Stimulated activated CD4-positive, alpha-beta T cell treated with anti-CD3 and anti-CD28 coated beads, TNF-alpha, amount 100 ng/mL, for 48 hours (primary cell): ENCODE measurements at places on chromosomes 2 and 18.
A peak's percentile ranks its signal among the peaks of the same experiment; 100 is the strongest.

- DNase-seq, result no peak
Observed at GRCh38 chr2:193482557-193482956, 1287.8 kb upstream of the TMEFF2 start.

DNA sequence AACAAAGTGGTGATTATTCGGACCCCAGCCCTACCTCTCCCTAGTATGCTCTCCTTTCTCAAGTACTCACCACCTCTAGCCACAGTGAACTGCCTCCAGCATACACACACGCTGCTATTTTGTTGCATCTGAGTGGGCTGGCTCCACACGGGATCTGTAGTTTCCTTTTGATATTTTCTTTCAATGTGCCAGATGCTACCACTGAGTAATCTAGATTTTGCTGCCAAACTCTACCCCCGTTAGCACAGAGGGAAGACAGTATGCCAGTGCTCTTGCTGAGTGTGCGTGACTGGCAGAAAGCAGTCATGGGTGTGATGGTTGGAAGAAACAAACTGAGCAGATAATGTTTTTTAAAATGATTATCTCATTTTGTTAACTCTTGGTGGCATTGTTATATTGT, 11.6 kb downstream of the CFLAR start:
- DNase-seq, result no peak

DNA sequence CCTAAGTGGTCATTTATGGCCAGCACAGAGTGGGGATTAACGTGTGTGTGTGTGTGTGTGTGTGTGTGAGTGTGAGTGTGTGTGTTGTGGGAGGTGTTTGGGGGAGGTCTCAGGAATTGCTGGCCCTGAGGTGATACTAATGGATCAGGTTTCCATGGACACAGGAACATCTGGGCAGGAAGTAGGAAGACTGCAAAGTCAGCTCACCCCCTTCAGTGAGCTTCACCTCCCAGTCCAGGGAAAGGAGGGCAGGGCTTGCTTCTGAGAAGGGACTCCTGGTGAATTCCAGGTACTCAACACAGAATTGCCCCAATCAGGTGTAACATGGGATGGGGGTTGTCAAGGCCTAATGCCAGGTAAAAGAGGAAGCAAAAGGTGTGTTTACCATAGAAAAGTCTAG, 30.3 kb upstream of the IL1R1 start:
- DNase-seq, result no peak

DNA sequence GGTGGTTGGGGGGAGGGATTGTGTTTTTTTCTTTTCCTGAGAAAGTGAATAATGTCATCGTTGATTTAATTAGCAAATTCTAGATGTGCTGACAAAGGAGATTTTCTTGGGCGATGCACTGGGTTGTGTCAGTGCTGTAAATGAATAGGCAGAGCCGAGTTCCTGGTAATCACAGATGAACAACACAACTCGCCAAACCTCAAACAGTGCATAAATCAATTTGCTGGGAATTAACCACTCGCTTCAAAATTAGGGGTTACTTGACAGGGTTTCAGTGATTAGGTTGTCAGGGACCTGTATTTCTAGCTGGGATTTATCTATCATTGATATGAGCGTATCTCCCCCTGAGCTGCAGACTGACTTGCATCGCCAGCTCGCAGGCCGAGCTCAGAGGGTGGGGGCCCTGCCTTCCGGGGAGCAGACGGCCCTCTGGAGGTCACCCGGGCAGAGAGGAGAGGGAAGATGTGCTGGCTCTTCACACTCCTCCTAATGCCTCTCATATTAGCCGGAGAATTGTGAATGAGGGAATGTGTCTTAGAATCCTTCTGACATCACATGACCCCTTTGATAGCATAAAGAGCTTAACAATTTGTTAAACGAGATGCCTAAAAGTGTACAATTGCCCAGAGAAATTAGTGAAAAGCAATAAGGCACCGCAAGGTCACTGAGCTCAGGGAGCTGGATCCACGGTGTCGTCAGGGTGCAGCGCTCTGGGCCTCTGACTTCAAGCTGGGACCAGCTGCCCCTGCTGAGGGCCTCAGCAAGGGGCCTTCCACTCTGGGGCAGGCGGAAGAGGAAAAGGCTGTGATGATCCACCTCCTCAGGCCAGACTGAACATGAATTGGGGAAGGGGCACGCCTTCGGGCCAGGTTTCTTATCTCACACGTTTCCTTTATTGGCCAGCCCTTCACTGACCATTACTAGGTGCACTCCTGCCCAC, 48.9 kb downstream of the SMIM21 start:
- DNase-seq, result no peak

DNA sequence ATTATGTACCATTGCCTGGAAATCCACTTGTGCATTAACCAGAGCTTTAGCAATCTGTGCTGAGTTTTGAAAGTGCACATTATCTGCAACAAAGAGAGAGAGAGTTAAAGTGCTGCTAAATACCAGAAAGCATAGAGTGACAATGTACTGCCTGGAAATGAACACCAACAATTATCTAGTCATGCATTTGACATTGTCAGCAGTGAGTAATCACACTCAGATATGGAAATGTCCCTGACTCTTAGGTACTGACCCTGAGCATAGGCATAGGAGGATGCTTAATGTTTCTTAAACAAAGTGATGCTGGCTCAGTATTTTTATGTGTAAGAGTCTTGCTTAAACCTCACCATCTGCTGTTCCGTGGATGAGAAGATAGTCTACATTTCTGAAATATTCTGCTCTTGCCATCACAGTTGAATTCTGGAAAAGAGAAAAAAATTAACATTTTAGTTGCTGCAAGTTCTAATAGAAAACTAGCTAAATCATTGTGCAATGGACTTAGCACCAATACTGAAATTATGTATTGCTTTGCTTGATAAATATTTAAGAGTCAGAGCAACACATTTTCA, 20.8 kb upstream of the GCG start:
- DNase-seq, result no peak

GRCh38 chr2:33069894-33070651, 123.3 kb downstream of the LTBP1 start:
- peak; percentile 16 for DNase-seq

DNA sequence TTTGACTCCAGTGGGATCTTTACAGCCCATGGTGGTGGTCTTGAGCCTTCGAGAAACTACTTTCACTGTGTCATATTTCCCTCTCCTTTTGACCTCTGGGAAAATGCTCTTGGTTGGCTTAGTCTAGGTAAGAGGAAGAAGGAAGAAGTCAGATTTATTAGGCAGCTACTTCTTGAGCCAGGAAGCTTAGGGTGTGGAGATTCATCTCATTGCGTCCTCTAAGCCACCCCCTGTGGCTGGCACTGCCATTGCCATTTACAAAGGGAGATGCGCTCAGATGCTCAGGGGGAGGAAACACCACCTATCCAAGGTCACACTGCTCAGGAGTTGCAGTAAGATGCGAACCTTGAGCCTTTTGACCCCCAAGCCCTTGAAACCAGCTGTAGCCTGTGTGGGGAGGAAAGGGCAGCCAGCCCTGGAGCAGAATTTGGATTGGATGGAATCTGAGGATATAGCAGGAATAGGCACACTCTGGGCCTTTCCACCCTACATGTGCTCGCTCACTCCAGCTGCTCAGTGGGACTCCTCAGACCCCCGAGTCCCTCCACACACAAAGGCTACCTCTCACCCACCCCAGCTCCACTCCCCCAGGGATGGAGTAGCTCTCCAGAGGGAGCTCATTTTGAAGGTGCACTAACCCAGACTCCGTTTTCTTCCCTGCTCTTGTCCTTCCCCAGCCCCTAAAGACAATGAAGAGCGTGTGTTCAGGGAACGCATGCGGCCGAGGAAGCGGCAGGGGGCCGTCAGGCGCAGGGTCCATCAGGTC, 321.3 kb upstream of the EPAS1 start:
- no peak for DNase-seq
